Neural crest cell (in vitro differentiated cells): ENCODE measurements at places on chromosomes 13 and 19.
A peak's percentile ranks its signal among the peaks of the same experiment; 100 is the strongest.

DNA sequence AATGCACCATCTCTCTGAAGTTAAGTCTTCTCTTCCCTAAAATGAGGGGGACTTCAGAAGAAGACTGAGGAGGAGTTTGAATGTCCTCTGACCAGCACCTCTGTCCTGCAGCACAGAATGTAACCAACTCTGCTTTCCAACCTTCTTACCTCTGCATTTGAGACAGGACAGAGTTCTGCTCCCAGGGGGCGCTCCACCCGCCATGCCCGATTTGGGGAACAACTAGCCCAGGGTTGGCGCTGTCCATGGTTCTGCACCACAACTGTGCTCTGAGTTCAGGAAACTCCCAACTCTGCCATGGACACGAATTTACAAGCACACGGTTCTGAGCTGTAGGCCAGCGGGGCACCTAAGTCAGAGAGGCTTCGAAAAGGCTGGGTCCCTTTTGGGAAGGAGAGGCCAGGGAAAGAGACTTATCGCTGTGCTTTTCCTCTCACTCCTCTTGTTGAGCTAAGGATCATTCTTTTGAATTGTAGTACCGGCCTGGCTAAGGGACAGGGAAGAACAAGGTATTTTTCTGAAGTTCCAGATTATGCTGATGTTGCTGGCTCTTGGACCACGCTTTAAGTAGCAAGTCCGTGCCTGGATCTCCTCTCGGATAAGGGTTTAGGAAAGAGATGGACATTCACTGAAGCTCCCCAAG, 22.2 kb downstream of the SIGLEC5 start:
- peak; percentile 93 for DNase-seq
- no peak overlapping the region for H3K4me3 ChIP-seq
- H3K27ac ChIP-seq: no peak overlapping the region

- no peaks in the 10 kb centered on the region for H3K36me3 ChIP-seq
- DNase-seq: no peak
- H3K27ac ChIP-seq: no peak overlapping the region
- no peaks in the 10 kb centered on the region for H3K4me1 ChIP-seq
- no peaks in the 10 kb centered on the region for H3K27me3 ChIP-seq
These were observed 107.3 kb downstream of the FGF14 start for GRCh38 chr13:102294407-102295018.

GRCh38 chr13:53054569-53054968, 26.0 kb downstream of the OLFM4 start:
- no peak overlapping the region for H3K4me3 ChIP-seq
- no peaks in the 10 kb centered on the region for H3K36me3 ChIP-seq
- no peak overlapping the region for H3K27ac ChIP-seq
- H3K27me3 ChIP-seq: no peaks in the 10 kb centered on the region
- no peaks in the 10 kb centered on the region for H3K4me1 ChIP-seq

- DNase-seq: peak; percentile 45
- no peak overlapping the region for H3K4me3 ChIP-seq
- peaks cover 27% of the 10 kb centered on the region for H3K4me1 ChIP-seq
- peaks cover 31% of the 10 kb centered on the region for H3K36me3 ChIP-seq
These were observed 21.5 kb downstream of the EBPL start for GRCh38 chr13:49669735-49670309.

- no peak for DNase-seq
These were observed 18.5 kb downstream of the ZNF101 start for GRCh38 chr19:19687090-19687489.

GRCh38 chr13:48401480-48401879, 11.4 kb downstream of the LPAR6 start:
- peaks cover 14% of the 10 kb centered on the region for H3K4me1 ChIP-seq
- H3K36me3 ChIP-seq: peaks cover 12% of the 10 kb centered on the region
- H3K27ac ChIP-seq: no peak overlapping the region
- H3K4me3 ChIP-seq: no peak overlapping the region

- no peaks in the 10 kb centered on the region for H3K4me1 ChIP-seq
- no peaks in the 10 kb centered on the region for H3K27me3 ChIP-seq
- H3K27ac ChIP-seq: no peak overlapping the region
- no peak for DNase-seq
- no peak overlapping the region for H3K4me3 ChIP-seq
These were observed 2657.6 kb upstream of the PCDH20 start for GRCh38 chr13:64073203-64073602.

DNA sequence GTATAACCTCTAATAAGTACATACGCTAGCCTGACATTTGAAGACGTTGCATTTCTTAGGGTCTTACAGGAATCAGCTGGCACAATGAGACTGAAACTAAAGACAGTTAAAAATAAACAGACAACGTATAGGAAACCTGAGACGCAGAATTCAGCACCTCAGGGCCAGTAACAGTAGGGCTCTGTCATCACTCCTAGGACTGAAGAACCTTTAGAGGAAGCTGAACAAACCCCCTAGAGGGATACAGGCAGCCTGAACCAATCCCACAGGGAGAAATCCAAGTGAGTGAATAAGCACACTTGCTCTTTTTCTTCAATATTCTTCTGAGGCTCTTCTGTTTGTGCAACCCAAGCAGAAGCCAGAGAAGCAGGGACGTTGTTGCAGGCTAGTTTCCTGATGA, 53.9 kb upstream of the KLHL1 start:
- no peak for DNase-seq
- H3K27ac ChIP-seq: peak overlapping the region; percentile 8
- H3K4me3 ChIP-seq: peak overlapping the region; percentile 9
- H3K36me3 ChIP-seq: no peaks in the 10 kb centered on the region
- H3K4me1 ChIP-seq: peaks cover 19% of the 10 kb centered on the region

DNA sequence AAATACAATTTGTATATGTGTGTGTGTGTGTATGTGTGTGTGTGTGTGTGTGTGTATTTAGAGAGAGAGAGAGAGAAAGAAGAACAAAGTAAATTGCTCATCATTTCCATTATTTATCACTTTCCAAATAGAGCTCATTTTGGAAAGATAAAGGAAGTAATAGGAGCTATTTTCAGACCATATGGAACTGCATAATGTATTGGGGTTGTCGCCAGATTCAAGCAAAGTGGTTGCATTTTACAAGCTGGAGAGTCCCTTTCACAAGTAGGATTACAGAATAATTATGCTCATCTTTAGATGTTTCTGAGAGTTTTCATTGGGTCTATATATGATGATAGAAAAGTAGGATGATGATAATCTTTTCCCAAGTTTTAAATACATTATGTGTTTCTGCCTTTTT, 842.7 kb upstream of the SLC10A2 start:
- no peaks in the 10 kb centered on the region for H3K36me3 ChIP-seq
- no peak for DNase-seq
- H3K4me3 ChIP-seq: no peak overlapping the region
- H3K4me1 ChIP-seq: no peaks in the 10 kb centered on the region

DNA sequence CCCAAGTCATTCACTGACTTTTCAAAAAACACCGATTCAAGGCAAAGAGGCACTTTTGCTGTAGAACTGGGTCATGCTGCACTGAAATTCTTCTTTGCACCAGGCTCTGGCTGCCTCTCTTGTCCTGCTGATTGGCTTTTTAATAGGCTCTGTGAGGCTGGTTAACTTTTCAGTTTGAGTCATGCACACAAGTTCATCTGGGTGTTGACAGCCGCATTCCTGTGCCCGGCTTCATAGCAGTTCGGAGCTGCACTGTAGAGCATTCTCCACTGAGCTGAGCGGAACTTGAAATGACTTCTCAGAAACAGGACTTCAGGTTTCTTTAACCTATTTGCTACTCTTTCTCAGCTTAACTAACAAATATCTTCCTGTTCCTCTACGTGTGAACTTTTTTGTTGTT, 978.3 kb downstream of the UQCRFS1 start:
- peaks cover 15% of the 10 kb centered on the region for H3K4me1 ChIP-seq
- H3K36me3 ChIP-seq: no peaks in the 10 kb centered on the region
- H3K4me3 ChIP-seq: no peak overlapping the region
- peaks cover 41% of the 10 kb centered on the region for H3K27me3 ChIP-seq
- DNase-seq: no peak

GRCh38 chr13:40974460-40975407, 44.4 kb downstream of the ELF1 start:
- H3K27ac ChIP-seq: no peak overlapping the region
- no peak for DNase-seq
- no peak overlapping the region for H3K4me3 ChIP-seq
- H3K4me1 ChIP-seq: peaks cover 11% of the 10 kb centered on the region
- H3K27me3 ChIP-seq: no peaks in the 10 kb centered on the region

DNA sequence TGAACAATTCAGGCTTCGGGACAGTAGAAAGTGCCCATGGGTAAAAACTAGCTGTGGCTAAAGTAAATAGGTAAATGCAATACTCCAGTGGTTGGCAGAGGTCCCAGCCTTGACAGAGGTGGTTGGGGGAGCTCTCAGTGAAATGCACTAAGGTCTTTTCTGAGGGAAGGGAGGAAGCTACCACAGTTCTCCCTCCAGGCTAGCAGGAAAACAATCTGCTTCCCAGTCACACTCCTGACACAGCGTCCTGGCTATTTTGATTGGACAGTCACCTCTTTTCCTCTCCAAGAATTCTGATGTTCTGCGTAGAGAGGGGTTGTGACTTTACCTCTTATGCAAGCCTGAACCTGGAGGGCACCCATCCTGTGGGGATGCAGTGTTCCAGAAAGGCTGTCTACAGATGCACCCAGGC, 128.7 kb downstream of the CYSLTR2 start:
- no peaks in the 10 kb centered on the region for H3K27me3 ChIP-seq
- DNase-seq: no peak
- H3K4me3 ChIP-seq: no peak overlapping the region

DNA sequence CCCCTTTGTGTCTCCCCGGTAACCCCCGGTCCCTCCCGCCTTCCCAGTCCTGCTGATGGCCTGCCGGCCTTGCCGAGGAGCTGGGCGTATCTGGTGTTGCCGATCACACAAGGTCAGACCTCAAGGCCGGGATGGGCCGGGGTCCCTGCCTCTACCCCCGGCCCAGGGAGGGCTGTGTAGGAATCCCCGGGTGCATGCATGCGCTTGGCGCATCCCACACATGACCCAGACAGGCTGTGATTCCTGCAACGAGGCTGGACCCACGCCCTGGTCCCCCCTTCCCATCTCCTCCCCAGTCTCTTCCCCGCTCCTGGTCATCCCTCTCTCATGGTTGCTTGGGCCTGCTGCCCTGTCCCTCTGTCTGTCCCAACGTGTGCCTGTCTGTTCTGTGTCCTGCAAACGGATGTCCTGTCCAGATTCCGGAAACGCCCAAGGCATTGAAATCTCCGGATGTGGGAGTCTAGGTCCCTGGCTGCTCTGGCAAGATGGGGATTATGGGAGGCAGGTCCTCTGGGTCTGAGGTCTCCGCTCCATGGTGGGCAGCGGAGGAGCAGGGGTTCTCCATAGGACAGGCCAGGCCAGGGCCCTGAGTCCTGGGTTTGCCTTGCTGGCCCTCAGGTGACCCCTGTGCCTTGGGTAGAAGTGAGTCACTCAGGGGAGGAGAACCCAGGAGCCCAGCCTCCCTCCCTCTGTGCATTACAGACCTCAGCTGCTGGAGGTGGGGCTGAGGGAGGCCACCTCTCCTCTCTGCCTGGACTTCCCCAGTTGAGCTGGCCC, 1.6 kb downstream of the PKN1 start:
- peaks cover 14% of the 10 kb centered on the region for H3K27me3 ChIP-seq
- H3K4me1 ChIP-seq: peaks cover 22% of the 10 kb centered on the region
- peak overlapping the region; percentile 91 for H3K4me3 ChIP-seq
- H3K36me3 ChIP-seq: no peaks in the 10 kb centered on the region
- no peak for DNase-seq

DNA sequence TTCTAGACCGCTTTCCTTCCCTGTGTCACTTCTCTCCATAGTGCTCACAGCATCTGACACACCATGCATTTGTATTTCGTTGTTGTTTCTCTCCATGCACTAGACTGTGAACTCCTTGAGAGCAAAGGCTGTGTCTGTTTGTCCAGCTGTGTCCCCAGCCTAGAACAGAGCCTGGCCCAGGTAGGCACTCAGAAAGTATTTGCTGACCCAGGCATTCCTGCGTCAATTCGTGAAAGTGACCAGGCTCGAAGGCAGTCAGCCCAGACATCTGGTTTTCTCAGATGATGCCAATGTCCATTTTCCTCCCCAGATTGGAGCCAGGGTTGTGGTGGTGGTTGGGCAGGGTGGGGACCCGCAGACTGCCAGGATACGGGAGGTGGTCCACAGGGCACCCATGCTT, 164.8 kb downstream of the ZNF536 start:
- peaks cover 3% of the 10 kb centered on the region for H3K36me3 ChIP-seq
- H3K27me3 ChIP-seq: no peaks in the 10 kb centered on the region
- no peak overlapping the region for H3K27ac ChIP-seq
- H3K4me3 ChIP-seq: no peak overlapping the region
- peaks cover 9% of the 10 kb centered on the region for H3K4me1 ChIP-seq

DNA sequence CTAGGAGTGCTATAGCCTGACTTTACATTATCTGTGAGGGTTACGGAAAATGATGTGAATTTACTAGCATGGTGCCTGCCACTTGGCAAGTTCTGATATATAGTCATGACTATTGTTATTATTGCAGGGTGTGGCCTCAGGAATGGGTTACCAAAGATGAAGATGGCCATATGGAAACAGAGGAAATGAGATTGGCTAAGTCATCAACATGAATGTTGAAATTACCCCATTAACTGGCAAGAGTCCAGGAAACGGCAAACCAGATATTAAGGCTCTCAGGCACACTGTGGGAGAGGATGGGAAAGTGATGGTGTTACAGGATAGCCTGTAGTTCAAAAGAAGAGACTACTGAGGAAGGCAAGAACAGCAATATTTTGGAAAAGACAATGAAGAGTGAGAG, 183.3 kb downstream of the KCNRG start:
- no peaks in the 10 kb centered on the region for H3K27me3 ChIP-seq
- H3K4me3 ChIP-seq: no peak overlapping the region
- peaks cover 16% of the 10 kb centered on the region for H3K4me1 ChIP-seq
- H3K36me3 ChIP-seq: peaks cover 8% of the 10 kb centered on the region

DNA sequence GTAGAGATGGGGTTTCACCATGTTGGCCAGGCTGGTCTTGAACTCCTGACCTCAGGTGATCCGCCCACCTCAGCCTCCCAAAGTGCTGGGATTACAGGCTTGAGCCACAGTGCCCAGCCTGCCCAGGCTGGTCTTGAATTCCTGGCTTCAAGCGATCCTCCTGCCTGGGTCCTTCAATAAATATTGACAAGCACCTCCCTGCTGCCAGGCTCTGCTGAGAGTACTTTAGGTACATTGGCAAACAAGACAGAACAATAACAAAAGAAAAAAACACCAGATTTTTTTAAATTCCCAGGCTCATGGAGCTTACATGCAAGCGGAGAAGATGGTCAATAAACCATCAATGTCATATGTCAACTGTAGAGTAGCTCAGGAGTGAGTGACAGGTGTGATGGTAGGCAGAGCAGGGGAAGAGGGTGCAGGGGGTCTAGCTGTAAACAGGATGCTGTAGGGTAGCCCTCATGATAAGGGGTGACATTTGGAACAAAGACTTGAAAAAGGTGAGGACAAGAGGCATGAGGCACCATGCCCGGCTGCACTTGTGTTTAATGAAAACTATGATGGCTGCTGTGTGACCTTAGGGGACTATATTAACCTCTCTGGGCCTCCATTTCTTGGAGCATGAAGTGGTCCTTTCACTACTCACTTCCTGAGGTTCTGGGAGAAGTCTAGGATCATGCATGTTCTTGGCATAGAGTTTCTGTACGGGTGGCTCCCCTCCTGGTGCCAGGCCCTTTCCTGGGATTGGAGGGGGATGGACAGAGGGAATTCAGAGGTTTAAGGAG, 19.6 kb downstream of the SULT2B1 start:
- no peak overlapping the region for H3K27ac ChIP-seq
- H3K4me3 ChIP-seq: no peak overlapping the region
- H3K4me1 ChIP-seq: peaks cover 4% of the 10 kb centered on the region
- no peaks in the 10 kb centered on the region for H3K36me3 ChIP-seq
- H3K27me3 ChIP-seq: peaks cover 36% of the 10 kb centered on the region
- DNase-seq: no peak

- no peak overlapping the region for H3K4me3 ChIP-seq
- H3K4me1 ChIP-seq: peaks cover 16% of the 10 kb centered on the region
- H3K36me3 ChIP-seq: peaks cover 2% of the 10 kb centered on the region
- H3K27me3 ChIP-seq: peaks cover 9% of the 10 kb centered on the region
- no peak for DNase-seq
These were observed 1.1 kb downstream of the PTGER1 start for GRCh38 chr19:14473978-14474578.
